ENCODE measurements at places on chromosomes 2 and 18.

- DNase-seq = no peak
These were observed 582.8 kb upstream of the ZEB2 start for GRCh38 chr2:145102706-145103105.

DNA sequence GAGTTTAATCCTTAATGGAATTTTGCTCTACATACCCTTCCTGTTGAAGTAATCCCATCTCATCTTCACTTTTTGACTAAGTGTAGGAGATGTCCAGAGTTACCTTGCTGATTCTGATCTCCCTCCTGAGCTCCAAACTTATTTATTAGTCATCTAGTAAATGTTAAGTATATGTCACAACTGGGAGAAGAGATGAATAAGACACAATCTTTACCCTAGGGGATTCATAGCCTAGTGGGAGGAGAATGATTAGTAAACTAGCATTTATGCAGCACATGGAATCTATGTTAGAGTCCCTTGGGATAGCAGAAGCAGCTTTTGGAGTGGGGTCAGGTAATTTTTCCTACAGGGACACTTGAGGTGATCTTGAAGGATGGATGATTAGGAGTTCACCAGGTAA lies 20.7 kb downstream of the ACVR2A start:
- DNase-seq = no peak

DNA sequence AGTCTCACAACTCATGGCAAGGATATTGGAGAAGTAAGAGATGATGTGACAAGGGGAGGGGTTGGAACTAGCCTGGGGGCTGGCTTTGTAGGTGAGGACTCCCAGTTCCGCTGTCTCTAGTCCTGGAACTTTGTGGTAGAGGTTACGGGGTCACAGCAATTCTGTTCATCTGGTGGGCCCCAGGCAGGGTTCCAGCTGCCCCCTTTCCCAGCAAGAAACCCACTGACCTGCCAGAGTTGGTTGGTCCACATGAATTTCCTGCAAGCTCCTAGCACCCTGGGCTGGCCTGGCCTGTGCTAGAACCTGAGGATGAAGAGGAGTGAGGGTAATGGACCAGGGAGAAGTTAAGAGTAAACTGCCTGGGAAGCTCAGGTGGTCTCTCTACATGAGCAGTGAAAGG lies 41.3 kb downstream of the PSD4 start:
- no peak for DNase-seq

GRCh38 chr18:53894675-53895442 lies 329.6 kb downstream of the MBD2 start:
- no peak for DNase-seq

All from CD4-positive, alpha-beta T cell treated with Interleukin-6 at 100 ng/mL for 8 hours (primary cell).